ENCODE measurements at places on chromosomes 3 and 15. TPM values are rescaled to one million over a fixed set of nuclear protein-coding genes. Genes with fewer than 3 reads are reported as not detected.

The ETV5 gene
- total RNA-seq = 1.3 TPM

The PPARG gene
- total RNA-seq = 2.7 TPM

The TMIE gene
- total RNA-seq = 1.3 TPM

The HYPK gene
- total RNA-seq = 16.7 TPM

The GOLGA6L4 gene
- 1.6 TPM for total RNA-seq

- H3K27me3 ChIP-seq = peaks cover 3% of the 10 kb centered on the region
- H3K36me3 ChIP-seq = no peaks in the 10 kb centered on the region
- peaks cover 2% of the 10 kb centered on the region for H3K4me1 ChIP-seq
These were observed 134.2 kb upstream of the IGF1R start for GRCh38 chr15:98514034-98514622.

DNA sequence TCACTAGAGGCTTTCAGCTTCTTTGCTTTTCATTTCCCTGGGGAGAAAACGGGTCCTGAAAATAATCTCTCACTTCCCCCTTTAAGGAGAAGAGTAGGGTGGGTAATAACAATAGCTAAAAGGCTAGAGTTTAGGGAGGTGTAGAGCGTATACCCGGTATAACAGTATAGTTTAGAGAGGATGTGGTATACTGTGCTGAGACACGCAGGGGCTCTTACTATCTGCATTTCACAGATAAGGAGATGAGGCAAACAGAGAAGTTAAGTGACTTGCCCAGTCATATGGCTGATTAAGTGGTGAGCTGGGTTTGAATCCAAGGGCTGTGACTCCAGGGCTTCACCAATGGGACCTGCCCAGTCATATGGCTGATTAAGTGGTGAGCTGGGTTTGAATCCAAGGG, 15.0 kb upstream of the KCNMB3 start:
- H3K27me3 ChIP-seq = peaks cover 11% of the 10 kb centered on the region
- H3K4me1 ChIP-seq = peaks cover 3% of the 10 kb centered on the region
- H3K4me3 ChIP-seq = no peak overlapping the region

DNA sequence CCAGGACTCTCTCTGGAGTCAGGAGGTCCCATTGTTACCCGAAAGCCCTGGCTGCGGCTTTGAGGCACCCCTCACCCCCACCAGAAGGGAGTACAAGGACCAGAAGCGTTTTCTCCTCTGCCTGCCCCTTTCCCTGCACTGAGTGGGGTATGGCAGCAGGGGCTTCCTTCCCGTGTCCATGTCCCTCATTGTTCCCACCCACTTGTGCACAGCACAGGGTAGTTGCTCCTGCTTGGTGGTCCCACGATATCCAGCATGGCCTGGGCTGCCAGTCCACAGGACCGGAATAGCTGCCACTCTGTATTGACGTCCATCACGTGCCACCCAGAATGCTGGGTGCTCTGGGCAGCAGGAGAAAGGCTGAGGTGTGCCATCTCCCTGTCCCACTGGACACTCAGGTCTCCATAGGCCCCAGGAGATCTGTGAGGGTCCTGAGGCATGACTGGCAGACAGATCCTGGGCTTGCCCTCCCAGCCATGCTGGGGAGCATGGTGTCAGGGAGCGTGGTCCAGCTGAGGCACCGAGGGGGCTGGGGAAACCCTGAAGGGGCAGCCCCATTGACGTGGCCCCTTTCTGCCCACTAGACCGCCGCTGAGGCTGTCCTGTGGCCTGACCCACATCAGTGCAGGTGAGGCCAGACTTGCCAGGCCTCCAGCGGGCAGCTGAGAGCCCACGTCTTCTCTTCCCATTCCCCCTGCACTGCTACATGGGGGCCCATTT, 45.3 kb upstream of the SEC22A start:
- H3K27ac ChIP-seq = no peak overlapping the region
- no peaks in the 10 kb centered on the region for H3K27me3 ChIP-seq
- H3K4me1 ChIP-seq = no peaks in the 10 kb centered on the region

- no peak overlapping the region for H3K27ac ChIP-seq
- DNase-seq = no peak
- H3K27me3 ChIP-seq = no peaks in the 10 kb centered on the region
- no peaks in the 10 kb centered on the region for H3K4me1 ChIP-seq
- H3K36me3 ChIP-seq = no peaks in the 10 kb centered on the region
- H3K4me3 ChIP-seq = no peak overlapping the region
These were observed 494.3 kb downstream of the SQOR start for GRCh38 chr15:46129145-46129544.

DNA sequence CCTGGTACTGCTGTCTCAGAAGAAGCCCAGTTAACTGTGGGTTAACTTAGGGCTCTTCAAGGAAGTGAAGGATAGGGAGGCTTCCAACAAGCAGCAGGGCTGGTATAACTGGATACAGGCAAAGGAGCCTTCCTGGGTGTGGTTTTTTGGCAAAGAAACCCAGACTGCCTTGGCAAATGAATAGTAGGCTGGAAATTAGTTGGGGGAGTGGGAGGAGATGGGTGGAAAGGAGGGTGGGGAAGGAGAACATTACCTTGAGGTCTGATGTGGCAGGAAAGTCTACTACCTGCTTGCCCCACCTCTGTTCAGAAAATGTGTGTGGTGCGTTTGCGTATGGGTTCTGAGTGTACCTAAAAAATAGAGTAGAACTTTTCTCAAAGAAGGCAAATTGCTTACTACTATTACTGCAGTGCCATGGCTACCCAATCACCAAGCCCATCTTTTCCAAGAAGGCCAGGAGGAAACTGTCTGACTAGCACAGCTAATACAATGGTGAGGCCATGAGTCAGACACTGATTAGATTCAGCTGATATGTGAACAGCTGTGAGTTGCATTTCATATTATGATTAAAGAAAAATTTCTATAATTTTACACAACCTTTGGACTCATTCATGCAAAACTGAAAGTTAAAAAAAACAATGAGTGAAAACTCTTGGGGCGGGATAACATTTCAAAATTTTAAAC, 55.2 kb downstream of the SPTSSB start:
- peaks cover 2% of the 10 kb centered on the region for H3K27me3 ChIP-seq
- peak overlapping the region; percentile 38 for H3K27ac ChIP-seq
- no peak overlapping the region for H3K4me3 ChIP-seq
- no peak for DNase-seq
- H3K4me1 ChIP-seq = peaks cover 30% of the 10 kb centered on the region
- H3K36me3 ChIP-seq = peaks cover 3% of the 10 kb centered on the region

- H3K36me3 ChIP-seq = peaks cover 6% of the 10 kb centered on the region
- no peak overlapping the region for H3K4me3 ChIP-seq
- peak overlapping the region; percentile 1 for H3K27ac ChIP-seq
- peaks cover 32% of the 10 kb centered on the region for H3K4me1 ChIP-seq
- no peak for DNase-seq
- no peaks in the 10 kb centered on the region for H3K27me3 ChIP-seq
These were observed 13.8 kb downstream of the TSPAN3 start for GRCh38 chr15:77057072-77057471.

GRCh38 chr15:32856753-32857152, 138.9 kb downstream of the GREM1 start:
- H3K4me1 ChIP-seq = no peaks in the 10 kb centered on the region
- peaks cover 1% of the 10 kb centered on the region for H3K27me3 ChIP-seq
- H3K36me3 ChIP-seq = no peaks in the 10 kb centered on the region
- no peak overlapping the region for H3K27ac ChIP-seq
- H3K4me3 ChIP-seq = no peak overlapping the region

DNA sequence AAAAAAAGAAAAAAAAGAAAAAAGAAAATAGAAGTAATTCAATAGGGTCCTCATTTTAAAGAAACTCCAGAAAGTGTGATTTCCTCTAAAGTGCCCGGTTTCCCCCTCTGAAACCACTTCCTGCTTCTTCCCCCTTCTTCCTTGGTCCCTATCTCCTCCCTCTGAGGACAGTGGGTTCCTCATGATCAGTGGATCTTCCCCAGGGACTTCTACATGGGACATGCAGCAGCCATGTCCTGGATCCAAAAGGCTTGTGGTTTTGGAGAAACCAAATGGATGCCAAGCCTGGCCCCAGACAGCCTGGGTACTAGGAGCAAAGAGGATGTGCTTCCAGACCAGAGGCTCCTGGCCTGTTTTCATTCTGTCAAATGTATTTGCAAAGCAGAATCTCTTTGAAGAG, 26.6 kb upstream of the SMAD6 start:
- no peaks in the 10 kb centered on the region for H3K36me3 ChIP-seq
- no peak overlapping the region for H3K4me3 ChIP-seq
- no peak for DNase-seq
- peaks cover 12% of the 10 kb centered on the region for H3K4me1 ChIP-seq

All from activated CD4-positive, alpha-beta memory T cell treated with anti-CD3 and anti-CD28 coated beads for 36 hours (primary cell).